M059J (cell line): ENCODE measurements at places on chromosomes 6 and 20. TPM values are rescaled to one million over a fixed set of nuclear protein-coding genes. Genes with fewer than 3 reads are reported as not detected.
A peak's percentile ranks its signal among the peaks of the same experiment; 100 is the strongest.

DNA sequence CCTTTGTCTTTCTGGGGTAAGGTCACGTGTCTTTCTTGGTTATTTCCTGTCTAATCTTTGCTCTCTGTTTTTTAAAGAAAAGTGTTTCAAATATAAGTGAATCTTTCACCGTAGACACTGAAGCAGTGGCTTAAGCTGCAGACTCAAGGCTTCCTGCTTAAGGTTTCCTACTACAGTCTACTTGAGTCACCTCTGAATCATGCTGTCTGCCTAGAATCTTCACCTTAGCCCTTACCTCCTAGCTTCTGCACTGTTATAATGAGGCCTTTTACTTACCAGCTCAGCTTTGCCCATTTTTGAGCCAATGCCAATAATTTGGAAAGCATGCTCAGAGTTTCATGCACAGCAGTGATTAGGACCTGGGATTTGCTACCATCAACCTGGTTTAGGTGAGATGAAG is 30.6 kb downstream of the ADGRF4 start:
- peak; percentile 88 for DNase-seq

GRCh38 chr6:44028789-44029310 is 98.4 kb downstream of the MRPL14 start:
- peak; percentile 77 for DNase-seq

GRCh38 chr20:49595811-49596561 is 28.0 kb upstream of the PTGIS start:
- DNase-seq = peak; percentile 69

DNA sequence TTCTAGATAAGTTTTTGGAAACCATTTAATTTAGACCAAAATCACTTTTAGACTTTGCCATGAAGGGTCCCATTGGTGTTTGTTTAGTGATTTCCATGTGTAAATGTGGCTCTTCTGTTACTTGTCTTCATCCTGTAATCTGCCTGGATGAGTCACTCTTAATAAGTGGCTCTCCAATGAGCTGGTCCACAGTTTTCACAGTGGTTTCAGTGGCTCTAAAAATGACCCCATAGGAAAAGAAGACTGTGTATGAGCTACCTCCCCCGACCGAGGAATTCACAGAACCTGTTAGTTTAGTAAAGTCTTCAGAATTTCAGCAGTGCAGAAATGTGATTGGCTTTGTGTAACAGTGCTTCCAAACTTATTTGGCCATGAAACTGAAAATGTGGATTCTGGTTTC is 492.0 kb upstream of the MARCKS start:
- DNase-seq = peak; percentile 85

The TRIM40 gene
- total RNA-seq = not detected in 2 replicates
